ENCODE measurements at places on chromosomes 1 and 21.
A peak's percentile ranks its signal among the peaks of the same experiment; 100 is the strongest.

GRCh38 chr1:56185493-56185892 lies 393.9 kb downstream of the PLPP3 start:
- DNase-seq, result no peak

DNA sequence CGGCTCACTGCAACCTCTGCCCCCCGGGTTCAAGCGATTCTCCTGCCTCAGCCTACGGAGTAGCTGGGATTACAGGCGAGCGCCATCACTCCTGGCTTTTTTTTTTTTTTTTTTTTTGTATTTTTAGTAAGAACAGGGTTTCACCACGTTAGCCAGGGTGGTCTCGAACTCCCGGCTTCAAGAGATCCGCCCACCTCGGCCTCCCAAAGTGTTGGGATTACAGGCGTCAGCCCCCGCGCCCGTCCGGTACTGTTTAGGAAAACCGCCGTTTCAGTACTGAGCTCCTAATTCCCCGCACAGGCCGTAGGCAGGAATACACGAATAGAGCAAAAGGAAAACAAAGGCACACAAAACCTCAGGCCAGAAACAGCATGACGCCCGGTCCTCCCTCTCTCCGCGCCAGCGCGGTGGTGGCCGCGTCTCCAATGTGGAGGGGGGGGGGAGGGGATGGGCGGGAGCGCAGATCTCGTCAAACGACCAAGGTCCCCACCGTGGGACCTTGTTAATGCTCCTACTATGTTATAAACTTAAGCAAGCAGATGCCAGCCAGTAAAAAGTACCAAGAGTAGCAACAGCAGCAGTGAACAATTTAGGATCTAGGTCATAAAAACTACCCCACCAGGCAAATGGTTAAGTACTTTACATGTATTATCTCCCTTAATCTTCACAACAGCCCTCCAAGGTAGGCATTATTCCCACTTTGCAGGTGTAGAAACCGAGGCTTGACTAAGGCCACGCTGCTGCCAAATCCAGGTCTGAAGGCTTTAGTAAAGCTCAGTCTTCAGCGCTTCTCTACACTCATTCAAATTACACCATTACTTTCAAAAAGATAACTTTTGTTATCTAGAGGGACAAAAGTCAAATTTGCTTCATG lies 648 bp upstream of the ADAR start:
- DNase-seq, result no peak

DNA sequence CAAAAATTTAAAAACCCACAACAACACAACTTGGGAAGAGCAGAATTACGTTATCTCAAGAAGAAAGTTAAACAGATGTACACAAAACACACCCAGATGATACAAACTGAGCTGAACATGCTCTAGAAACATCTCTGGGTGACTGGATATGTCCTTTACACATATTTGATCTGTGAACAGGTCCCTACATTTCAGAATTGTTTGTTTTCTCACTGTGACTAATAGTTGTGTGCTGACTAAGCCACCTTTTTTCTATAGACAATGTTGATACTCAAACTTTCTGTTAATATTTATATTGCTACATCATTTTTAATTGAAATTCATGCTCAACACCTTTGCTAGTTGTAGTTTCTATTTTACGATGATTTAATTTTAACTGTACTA lies 1.0 kb upstream of the F11R start:
- DNase-seq, result no peak

DNA sequence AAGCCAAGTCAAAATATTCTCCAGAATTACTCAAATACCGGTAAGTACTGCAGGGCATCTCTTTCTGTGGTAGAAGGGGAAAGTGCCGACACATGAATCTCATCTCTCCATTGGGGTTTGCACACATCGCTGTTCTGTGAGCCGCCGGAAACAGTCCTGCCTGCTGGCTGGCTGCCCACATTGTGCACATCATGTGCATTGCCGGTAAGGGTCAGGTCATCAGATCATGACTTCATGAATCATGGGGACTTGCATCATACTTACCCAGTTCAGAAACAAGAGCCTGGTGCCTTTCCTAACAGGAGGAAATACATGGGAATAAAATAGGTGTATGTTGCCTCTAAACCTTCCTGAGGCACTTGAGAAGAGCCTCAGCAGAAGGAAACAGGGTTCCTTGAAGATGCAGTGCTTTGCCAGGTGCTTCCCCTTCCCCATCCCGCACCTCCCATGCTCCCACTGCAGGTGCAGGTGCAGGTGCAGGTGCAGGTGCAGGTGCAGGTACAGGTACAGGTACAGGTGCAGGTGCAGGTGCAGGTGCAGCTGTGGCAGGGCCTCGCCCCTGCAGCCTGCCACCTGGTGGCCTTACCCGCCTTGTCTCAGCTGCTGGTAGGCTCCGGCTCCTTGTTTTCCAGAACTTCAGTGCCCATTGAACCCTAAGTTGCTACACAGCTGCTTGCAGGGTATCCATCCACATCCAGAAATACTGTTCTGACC lies 26.5 kb downstream of the GPR137B start:
- no peak for DNase-seq

GRCh38 chr21:38887062-38887686 lies 81.4 kb downstream of the ETS2 start:
- DNase-seq, result no peak

GRCh38 chr1:116570358-116571214 lies at the start of gene CD58:
Gene CD58 (minus strand): TSS chr1:116571026. CDS start chr1:116570972, 54 bp downstream.
- peak; percentile 59 for DNase-seq

GRCh38 chr1:38775175-38775845 lies 84.3 kb downstream of the RRAGC start:
- DNase-seq, result no peak
